ENCODE measurements at places on chromosomes 16 and 17.

- no peak for DNase-seq
These were observed 7.4 kb upstream of the CPNE2 start for GRCh38 chr16:57084996-57085395.

GRCh38 chr17:2416010-2416734, 15.3 kb upstream of the MNT start:
- peak; percentile 95 for DNase-seq

DNA sequence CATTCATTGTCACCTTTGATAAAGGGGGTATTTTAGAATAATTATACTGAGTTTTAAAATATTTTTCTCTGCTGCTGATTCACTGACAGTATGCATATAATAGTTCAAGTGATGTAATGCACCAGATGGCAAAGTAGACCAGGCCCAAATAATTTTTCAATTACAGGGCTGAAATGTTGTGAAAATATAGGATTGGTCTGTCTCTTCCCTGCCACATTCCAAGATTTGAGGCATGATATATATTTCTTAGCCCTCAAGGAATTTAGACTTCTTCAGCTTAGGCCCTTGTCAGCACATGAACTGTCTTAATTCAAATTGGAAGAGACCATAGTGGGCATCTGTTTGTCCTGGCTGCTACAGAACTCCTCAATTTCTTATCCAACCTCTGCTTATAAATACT, 39.2 kb upstream of the SLC12A3 start:
- DNase-seq: no peak

GRCh38 chr17:42312285-42313130, 24.2 kb downstream of the STAT5A start:
- peak; percentile 88 for DNase-seq

All from right atrium auricular region (tissue), 2 donors.